ENCODE measurements at places on chromosomes 12 and 14.

- DNase-seq, result no peak
Observed at GRCh38 chr12:77746096-77746495, 84.6 kb upstream of the NAV3 start.

- DNase-seq, result no peak
Observed at GRCh38 chr12:57720606-57721595, 17.6 kb downstream of the AGAP2 start.

GRCh38 chr12:49842519-49843352 lies at the start of gene BCDIN3D:
Gene BCDIN3D (minus strand): TSS chr12:49843106. CDS start chr12:49843087, 19 bp downstream.
- DNase-seq, result no peak

GRCh38 chr12:28027947-28028724 lies 55.6 kb upstream of the PTHLH start:
- no peak for DNase-seq

- no peak for DNase-seq
Observed at GRCh38 chr12:114347861-114348260, 58.1 kb downstream of the TBX5 start.

- no peak for DNase-seq
Observed at GRCh38 chr14:52837451-52837850, 46.0 kb upstream of the GNPNAT1 start.

DNA sequence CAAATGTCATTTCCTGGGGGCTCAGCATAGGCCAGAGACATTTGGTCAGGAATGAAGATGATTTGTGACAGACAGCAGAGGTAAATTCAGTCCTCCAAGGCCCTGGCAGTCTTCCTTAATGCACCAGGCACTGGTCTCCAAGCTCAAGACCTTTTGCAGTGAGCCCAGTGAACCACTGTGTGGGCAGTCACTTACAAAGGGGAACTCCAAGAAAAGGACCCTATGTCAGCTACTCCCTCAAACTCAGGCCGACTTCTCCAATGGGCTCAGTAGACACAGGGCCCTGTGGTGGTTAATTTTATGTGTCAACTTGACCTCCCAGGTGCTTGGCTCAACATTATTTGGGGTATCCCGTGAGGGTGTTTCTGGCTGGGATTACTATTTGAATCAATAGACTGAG lies 29.3 kb upstream of the PLEK2 start:
- DNase-seq, result no peak

DNA sequence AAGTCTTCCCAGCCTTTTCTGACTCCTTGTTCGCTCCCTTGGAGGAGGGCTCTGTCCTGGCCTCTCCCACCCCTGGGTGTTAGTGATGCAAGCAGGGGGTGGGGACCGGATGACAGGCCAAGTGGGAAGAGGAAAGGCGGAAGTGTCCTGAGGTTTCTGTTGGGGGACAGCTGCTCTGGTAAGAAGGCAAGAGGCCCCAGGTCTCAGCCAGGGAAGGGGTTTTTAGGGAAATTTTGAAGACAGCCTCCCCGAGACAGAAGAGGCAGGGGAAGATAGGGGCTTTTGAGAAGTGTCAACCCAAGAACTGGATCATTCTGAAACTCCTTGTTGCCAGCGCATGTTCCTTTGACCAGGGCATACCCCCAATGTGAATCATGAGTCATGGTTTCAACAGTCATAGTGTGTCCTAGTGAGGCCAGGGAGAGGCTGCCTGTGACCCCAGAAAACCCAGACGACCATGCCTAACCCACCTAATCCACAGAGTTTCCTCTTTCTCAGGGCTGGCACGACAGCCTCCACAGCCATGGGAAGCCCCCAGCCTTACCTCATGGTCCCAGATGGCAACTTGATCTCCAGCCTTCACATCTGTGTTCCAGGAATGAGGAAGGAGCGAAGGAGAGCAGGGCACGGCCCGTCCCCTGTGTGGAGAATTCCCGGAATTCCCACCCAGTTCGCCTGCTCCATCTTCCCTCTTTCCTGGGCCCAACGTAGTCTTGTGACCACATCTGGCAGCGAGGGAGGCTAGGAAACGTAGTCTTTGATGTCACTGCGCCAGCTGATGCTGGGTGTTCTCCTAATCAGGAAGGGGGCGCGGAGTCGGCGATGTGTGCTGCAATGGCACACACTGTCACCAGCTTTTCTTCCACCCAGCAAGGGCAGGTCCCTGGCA lies 4.9 kb upstream of the GPR132 start:
- no peak for DNase-seq

- DNase-seq, result no peak
Observed at GRCh38 chr14:72869407-72870329, 24.2 kb downstream of the DPF3 start.

DNA sequence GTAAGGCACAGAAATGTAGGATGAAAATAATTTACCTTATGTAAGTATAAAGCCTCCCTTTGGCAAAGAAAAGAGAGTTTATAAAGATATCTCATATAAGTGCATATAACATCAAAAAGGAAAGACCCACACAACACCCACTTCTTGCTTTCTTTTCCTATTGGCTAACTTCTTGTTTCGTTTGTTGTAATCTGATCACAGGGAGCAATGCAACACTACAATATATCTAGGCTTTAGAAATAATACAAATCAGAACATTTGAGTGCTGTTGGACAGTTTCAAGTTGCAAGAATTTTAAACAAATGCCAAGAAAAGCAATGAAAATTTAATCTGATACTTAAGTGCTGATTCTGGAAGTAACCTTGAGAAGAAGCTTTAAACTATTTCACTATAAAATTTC lies 1.3 kb downstream of the FGD6 start:
- no peak for DNase-seq

- DNase-seq, result no peak
Observed at GRCh38 chr14:65177551-65177950, 75.2 kb upstream of the MAX start.

DNA sequence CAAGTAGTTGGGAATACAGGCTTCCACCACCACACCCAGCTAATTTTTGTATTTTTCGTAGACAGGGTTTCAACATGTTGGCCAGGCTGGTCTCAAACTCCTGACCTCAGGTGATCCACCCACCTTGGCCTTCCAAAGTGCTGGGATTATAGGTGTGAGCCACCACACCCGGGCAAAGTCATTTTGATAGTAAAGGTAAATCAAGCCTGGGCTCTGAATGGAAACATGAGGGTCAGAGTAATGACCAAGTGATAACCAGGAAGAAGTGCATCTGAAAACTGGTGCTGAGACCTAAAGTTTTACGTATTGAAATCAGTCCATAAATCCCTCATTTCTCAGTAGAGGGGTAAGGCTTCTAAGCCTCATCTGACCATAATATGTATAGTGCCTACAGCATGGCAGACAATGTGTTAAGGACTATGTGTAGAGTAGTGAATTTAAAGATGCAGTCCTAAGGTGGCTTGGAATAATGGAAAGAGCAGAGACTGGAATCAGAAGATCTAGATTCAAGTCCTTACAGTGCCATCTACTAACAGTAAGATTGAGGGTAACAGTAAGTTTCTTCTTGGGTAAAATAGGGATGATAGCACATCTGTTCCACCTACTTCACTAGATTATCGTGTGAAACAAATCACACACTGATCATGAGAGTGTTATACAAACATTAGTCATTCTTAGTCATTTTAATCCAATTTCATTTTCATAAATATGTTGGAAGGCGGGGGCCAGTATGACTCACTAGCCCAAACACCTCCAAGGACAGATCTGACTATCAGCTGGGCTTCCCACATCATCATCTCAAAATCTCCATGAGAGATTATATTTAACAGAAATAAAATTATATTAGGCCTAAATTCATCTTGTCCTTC lies 11.2 kb downstream of the MAP4K5 start:
- DNase-seq, result no peak

DNA sequence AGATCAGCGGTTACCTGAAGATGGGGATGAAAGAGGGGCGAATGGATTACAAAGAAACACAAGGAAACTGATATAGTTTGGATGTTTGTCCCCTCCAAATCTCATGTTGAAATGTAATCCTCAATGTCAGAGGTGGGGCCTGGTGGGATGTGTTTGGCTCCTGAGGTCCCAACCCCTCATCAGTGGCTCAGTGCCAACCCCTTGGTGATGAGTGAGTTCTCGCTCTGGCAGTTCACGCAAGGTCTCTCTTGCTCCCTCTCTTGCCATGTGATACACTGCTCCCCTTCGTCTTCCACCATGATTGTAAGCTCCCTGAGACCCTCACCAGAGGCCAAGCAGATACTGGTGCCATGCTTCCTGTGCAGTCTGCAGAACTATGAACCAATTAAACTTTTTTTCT lies 28.0 kb downstream of the ITGA7 start:
- DNase-seq, result no peak

- no peak for DNase-seq
Observed at GRCh38 chr14:103530390-103530789, 1.4 kb downstream of the TRMT61A start.

GRCh38 chr12:39814626-39815025 lies 195.0 kb upstream of the ABCD2 start:
- DNase-seq, result no peak

GRCh38 chr12:62190689-62191490 lies 69.3 kb upstream of the USP15 start:
- DNase-seq, result no peak

DNA sequence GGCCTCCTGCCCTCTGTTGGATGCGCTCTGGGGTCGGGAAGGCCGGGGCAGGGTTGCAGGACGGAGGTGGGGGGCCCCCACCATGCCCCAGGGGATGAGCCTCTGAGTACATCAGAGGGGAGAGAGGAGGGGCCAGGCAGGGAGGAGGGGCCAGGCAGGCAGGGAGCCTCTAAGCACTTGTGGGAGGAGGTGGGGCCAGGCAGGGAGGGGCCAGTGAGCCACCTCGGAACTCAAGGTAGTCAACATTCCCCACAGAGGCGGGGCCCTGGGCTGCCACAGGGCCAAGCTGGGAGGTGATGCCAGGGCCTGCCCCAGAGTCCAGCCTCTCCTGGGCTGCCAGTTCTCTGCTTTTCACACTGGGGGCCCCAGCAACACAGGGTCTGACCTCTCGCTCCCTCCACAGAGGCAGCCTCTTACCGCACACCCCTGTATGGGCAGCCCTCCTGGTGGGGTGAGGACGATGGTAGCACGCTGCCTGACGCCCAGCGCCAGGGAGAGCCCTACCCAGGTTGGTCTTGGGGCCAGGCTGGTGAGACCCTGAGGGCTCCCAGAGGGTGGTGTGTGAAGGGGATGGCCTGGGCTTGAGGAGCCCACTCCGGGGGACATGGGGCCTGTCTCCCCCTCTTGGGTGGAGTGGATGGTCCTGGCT lies 17.4 kb downstream of the CEP170B start:
- DNase-seq, result no peak

DNA sequence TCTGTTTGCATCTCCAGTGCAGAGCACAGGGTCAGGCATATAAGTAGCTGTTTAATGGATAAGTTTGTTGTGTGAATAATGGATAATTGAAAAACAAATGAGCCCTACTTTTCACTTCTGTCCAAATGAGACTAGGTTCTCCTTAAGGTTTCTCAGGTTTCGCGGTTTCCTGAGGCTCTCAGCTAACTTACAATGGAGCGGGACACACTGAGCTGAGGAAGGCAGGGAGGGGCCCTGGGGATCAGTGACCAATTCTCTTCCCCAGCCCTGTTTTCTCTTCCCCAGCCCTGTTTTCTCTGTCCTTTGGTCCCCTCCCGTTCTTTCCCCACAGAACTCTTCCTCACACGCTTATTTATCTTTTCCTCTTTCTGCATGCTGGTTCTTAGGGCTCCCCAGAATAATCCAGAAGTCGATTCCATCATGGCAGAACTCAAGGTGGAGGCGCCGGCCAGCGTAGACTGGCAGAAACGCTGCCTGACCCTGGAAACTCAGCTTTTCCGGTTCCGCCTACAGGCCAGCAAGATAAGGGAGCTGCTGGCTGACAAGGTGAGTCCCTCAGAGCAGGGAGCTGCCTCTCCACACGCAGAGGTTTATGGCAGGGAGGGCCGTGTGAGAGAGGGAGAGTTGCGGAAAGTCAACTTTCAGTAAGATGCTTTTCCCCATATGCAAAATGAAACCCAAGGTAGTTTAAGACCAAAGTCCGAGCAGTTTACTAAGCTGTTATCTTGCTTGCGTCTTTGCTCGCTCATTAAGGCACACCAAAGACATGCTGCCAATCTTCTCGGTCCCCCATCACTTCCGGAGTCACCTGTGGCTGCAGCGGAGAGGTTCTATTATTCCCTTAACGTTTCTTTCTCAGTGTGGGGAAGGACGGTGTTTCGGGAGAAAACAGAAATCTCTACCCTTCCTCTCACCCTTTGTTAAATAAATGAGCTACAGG lies 8.6 kb downstream of the PLEKHH1 start:
- DNase-seq, result no peak

- DNase-seq, result no peak
Observed at GRCh38 chr12:69929125-69929524, 104.1 kb downstream of the MYRFL start.

GRCh38 chr14:87696485-87696884 lies 296.5 kb downstream of the GALC start:
- no peak for DNase-seq

DNA sequence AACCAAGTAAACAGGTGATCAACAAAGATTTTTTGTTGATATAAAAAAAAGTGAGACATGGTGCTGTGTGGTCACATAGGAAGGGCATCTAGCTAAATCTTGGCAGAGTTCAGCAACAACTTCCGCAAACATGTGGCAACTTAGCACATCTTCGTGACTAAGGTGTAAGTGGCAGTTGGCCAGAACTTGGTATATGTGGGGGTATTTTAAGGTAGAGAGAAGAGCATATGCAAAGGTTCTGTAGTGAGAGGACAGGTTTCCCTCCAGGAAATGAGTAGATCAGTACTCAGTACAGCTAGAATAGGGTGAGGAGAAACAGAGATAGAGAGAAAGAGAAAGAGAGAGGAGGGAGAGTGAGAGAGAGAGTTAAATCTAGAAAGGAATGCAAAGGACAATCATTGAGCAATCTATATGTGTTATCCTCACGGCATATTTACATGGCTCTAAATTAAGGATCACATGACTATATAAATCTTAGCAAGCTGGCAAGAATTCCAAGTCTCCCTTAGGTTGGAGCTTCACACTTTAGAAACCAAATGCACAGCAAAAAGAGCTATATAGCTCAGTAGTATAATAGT lies 227.7 kb upstream of the HMGA2 start:
- DNase-seq, result no peak

DNA sequence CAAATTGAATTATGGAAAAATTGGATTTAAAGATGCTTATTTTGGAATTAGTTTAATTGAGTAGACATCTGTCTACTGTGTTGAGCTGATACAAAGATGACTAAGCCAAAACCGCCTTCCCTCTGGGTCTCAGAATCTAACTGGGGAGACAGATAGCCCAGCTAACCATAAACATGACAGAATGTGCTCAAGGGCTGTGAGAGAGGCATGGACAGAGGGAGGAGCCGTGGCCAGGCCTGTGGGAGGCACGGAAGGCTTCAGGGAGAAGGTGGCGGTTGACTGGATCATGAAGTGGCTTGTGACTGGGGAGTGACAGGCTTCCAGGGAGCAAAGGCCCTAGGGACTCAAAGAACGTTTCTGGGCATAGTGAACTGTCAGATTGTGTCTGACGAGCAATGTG lies 74.6 kb downstream of the DACT1 start:
- no peak for DNase-seq
